GM13977 (cell line): ENCODE measurements at places on chromosomes 4 and X.

DNA sequence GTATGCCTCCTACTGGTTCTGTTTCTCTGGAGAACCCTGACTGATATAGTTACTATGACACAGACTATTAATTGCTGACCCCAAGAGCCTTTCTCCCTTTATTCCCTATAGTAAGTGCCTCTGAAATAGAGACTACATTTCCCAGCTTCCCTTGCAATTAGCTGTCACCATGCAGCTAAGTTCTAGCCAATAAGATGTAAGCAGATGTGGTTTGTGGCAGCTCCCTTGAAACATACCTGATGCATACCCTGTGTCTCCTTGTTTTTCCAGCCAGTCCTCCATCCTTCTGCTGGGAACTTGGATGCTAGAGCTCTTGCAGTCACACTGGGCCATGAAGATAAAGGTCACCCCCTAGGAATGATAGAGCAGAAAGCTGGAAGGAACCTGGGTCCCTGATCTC is 9.7 kb upstream of the TMEM165 start:
- no peak for DNase-seq

GRCh38 chr4:7134737-7135388 is 57.5 kb upstream of the SORCS2 start:
- no peak for DNase-seq

DNA sequence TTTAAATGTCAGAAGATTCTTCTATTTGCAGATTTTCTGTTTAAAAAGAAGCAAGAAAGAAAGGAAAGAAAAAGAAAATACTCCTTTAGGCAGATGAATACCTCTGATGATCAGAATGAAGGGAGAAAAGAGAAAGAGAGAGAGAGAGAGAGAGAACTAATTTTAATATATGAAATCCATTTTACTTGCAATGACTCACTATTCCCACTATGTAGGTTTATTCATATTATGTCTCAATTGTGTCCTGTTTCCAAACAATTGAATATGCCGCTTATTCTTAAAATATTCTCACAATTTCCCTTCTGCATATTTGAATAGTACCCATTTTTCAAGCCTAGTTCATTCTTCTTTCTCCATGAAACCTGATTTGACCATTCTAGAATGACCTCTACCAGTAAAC is 11.7 kb downstream of the MEPE start:
- no peak for DNase-seq

DNA sequence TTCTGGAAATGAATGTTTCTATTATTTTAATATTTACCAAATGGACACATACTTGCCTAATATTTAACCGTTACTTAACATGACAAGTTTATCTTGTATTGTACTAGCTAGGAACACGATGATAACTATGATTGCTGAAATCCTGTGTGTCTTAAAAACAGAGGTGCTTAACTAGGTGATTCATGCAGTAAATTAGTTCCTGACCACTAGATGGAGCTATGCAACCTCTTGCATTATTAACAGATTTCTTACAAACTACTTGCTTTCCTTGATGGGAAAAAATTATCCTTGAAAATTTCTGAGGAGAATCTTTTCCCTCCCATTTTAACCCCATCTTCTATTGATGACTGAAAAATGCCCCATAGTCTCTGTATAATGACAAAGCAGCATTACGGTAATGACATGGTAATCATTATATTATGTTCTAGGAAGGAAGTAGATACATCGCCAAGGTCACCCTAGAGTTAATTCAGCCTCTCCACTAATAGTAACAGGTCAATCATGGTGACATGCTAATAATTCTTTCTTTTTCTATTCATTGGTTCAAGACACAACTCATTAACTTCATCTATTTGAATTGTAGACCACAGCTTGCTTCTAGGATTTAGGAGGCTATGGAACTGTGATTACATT is 844.2 kb downstream of the RAPGEF2 start:
- DNase-seq, result peak; percentile 41

GRCh38 chrX:129939986-129940385 is 34.0 kb downstream of the UTP14A start:
- no peak for DNase-seq

- DNase-seq, result no peak
These were observed 9.6 kb downstream of the DRP2 start for GRCh38 chrX:101229170-101229569.

- peak; percentile 55 for DNase-seq
These were observed at the start of gene HHIP for GRCh38 chr4:144645631-144646522. Gene HHIP (plus strand): TSS chr4:144646156. CDS start chr4:144646676, 520 bp downstream.

GRCh38 chrX:136528645-136529315 is 3.2 kb upstream of the VGLL1 start:
- no peak for DNase-seq

- no peak for DNase-seq
These were observed 36.3 kb downstream of the NAT8L start for GRCh38 chr4:2095236-2096072.

- DNase-seq, result peak; percentile 32
These were observed 222.4 kb downstream of the APBB2 start for GRCh38 chr4:40991908-40992307.

DNA sequence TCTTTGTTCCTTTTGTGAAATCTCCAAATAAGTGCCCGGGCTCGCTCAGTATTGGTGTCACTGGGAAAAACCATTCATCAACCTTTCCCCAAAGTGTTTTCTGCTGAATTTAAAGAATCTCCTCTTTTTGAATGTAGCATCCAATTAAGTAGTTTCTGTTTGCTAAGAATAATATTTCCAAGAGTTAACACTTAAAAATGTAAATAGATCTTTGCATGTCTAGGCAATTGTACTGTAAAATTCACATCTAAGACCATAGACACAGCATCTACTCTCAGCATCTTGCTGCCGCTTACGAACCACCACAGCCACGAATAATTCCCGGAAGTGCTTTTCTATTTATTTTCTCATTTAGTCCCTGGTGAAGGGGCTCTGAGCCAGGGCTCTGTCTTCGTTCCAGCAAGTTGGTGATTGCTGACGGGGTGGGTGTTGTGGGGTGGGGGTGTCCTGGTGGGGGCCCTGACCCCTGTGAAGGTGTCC is 1.4 kb downstream of the NSG1 start:
- no peak for DNase-seq

DNA sequence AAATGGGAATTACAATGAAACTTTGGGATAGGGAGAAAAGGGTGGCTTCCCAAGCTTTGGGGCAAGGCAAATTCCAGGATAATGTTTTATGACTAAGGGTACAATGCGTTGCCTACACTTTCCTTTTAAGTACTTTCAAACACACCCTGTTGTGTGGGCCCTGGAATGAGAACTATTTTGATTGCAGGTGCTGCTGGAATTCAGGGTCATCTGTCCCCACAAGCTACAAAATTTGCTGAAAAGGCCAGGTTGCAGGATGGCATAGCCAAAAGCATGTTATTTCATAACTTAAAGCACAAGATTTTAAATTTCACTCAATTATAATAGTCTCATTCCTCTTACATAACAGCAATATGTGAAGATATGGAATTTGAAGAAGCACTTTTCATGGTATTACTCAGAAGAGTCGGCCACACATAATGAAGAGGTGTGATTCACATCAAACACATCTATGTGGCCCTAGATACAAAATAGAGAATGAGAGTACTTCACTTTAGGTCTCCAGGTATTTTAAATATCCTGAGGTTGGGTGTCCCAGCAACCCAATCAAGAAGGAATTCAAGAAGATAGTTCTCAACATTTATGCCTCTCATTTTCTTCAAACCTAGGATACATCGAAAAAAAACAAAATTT is 89.3 kb downstream of the APBB2 start:
- no peak for DNase-seq

DNA sequence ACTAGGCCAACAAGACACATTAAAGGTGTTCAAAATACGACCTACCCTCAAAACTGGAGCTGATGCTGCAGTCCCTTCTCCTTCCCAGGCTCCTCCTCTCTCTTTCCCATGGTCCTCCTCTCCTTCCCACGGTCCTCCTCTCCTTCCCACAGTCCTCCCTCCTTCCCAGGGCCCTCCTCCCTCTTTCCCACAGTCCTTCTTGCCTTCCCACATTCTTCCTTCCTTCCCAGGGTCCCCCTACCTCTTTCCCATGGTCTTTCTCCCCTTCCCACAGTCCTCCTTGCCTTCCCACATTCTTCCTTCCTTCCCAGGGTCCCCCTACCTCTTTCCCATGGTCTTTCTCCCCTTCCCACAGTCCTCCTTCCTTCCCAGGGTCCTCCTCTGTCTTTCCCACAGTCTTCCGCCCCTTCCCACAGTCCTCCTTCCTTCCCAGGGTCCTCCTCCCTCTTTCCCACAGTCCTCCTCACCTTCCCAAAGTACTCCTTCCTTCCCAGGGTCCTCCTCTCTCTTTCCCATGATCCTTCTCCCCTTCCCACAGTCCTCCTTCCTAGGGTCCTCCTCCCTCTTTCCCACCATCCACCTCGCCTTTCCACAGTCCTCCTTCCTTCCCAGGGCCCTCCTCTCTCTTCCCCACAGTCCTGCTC is 54.2 kb downstream of the SH3KBP1 start:
- no peak for DNase-seq

GRCh38 chr4:6734165-6734786 is 18.3 kb downstream of the BLOC1S4 start:
- DNase-seq, result no peak

- no peak for DNase-seq
These were observed 390.6 kb downstream of the GPM6A start for GRCh38 chr4:175421506-175421905.

DNA sequence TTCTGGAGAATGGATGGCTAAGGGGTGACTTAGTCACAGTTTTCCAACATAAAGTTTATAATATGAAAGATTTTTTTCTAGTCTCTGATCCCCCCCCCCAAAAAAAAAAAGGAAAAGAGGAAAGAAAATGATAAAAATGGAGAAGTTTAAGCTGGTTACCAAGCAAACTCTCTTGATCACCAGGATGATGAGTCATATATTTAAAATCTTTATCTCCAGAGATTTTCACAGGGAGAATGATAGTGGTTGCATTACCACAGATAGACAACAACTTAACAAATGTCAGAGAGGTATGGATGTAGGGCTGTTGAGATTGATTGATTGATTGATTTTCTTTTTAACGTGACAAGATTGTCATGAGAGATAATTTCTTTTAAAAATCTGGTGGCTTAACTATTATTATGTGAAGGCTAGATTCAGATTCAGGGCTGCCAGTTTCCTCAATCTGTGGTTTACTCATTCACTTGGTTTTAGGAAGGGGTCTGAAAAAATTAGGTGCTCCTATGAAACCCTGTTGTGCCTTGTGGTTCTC is 13.3 kb upstream of the TEX13C start:
- no peak for DNase-seq

GRCh38 chr4:99483636-99484035 is 27.2 kb upstream of the C4orf17 start:
- no peak for DNase-seq

GRCh38 chr4:3411676-3412075 is 30.1 kb upstream of the HGFAC start:
- DNase-seq, result no peak

GRCh38 chr4:153152501-153153338 is 51.5 kb upstream of the TRIM2 start:
- DNase-seq, result peak; percentile 39
